ENCODE measurements at places on chromosomes 13 and 19.

- DNase-seq = peak; percentile 59
These were observed 3.9 kb downstream of the MIDN start for GRCh38 chr19:1252221-1252820.

GRCh38 chr13:108437496-108437895 lies 168.0 kb downstream of the TNFSF13B start:
- DNase-seq = no peak

DNA sequence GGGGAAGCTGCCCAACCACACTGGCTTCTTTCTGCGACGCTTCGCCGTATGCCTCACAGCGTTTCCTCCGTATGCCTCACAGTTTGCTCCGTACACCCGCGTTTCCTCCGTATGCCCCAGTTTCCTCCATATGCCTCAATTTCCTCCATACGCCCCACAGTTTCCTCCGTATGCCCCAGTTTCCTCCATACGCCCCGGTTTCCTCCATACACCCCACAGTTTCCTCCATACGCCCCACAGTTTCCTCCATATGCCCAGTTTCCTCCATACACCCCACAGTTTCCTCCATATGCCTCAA lies 22.6 kb downstream of the GAS6 start:
- DNase-seq = no peak

DNA sequence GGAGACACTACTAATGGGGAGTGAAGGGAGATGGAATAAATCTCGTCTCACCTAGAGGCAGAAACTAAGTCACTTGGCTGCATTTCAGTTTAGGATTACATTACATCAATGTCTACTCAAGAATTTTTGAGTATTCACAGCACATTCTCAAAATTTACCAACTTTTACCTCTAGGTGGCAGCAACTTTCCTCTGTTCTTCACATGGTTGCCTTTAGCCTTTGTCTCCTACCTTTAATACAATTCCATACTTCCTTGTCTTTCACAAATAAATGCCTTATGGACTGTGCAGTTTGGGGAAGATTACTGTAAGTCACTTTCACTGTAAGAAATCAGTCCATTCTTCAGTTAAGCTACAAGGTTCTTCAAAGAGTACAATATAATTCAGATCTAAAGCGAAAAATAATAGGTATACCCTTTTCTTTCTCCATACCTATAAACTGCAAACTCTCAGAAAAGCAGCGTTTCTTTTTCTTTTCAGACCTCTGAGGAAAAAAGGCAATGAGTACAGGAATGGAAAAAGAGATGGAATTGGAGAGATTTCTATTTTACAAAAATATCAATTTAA lies 379.4 kb downstream of the KLF12 start:
- DNase-seq = peak; percentile 48

GRCh38 chr13:28349907-28350654 lies 144.8 kb downstream of the FLT1 start:
- DNase-seq = no peak

DNA sequence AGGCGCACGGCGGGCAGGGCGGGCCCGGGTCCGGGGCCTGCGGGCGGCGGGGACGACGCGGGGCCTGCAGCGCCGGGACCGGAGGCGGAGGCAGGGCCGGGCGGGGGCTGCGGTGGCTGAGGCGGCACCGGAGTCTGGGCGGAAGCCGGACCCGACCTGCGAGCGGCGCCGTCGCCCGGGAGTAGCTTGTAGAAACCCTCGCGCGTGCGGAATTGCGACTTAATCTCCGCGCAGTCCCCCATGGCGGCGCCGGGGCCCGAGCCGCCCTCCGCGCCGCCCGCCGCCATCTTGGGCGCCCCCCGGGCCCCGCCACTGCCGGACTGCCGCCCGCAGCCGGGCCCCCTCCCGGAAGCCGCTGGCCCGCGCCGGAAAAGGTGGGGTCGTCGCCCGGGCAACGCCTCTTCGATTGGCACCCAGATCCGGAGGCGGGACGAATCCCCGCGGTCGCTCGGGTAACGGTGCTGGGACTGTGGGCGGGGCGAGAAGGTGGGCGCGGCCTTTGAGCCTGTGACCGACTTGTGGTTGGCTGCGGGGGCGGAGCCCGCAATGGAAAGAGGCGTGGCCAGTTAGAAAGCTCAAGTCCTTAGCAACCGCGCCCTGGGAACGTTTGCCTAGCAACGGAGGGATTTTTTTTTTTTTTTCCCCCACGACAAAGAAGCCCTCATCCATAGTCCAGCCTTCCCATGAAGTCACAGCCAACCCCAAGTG lies at the start of gene DMWD:
Gene DMWD (minus strand): TSS at position 376 of the 708 bp plus-strand sequence. CDS start 89 bp downstream, at position 287.
- peak; percentile 100 for DNase-seq

DNA sequence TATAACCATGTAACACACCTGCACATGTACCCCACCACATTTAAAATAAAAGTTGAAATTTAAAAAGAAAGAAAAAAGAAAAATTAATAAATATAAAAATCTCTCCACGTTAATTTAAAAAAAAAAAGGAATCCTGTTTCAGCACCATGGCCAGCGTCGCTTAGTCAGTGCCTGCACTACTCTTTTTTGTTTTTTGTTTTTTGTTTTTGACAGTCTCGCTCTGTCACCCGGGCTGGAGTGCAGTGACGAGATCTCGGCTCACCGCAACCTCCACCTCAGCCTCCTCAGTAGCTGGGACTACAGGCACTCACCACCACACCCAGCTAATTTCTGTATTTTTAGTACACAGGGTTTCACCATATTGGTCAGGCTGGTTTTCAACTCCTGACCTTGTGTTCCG lies 835.9 kb downstream of the UQCRFS1 start:
- no peak for DNase-seq

GRCh38 chr19:38125238-38125637 lies 98.8 kb downstream of the DPF1 start:
- no peak for DNase-seq

- no peak for DNase-seq
These were observed 24.1 kb upstream of the AKAP11 start for GRCh38 chr13:42247883-42248282.

GRCh38 chr19:3183721-3184641 lies 1.7 kb upstream of the NCLN start:
- DNase-seq = no peak

DNA sequence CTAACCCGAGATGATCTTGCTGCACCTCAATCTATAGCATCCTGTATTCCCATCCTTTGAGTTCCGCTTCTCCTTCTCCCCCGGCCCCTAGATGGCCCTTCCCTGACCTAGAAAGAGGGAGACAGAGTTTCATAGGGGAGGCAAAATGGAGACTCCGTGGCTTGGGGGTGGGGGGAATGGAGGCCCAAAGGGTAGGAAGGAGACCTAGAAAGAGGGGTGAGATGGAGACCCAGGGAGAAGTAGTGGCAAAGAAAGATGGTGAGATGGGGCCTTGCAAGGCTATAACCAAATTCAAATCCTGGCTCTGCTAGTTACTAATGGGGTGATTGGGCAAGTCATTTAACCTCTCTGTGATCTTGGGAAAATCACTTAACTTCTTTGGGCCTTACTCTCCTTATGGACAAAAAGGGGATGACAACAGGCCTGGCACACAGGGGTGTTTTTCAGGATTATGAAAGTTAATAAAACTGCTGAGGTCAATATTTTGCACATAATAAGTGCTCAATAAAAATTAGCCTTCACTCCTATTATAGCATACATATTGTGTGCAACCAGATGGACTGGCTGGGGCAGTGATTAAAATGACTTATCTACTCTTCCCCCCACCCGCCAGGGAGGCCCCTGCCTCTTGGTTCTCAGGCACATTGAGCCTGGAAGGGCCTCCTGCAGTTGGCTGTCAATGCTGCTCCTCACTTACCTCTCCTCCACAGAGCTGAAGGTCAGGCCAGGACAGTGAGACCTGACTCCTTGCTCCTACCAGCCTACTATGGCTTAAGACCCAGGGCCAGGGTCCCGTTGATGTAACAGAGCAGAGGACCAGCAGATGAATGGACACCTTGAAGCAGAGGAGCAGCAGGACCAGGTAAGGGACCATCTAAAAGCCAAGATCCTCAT lies 633 bp downstream of the SPHK2 start:
- DNase-seq = no peak

GRCh38 chr19:23460656-23461055 lies 65.4 kb upstream of the ZNF91 start:
- DNase-seq = no peak

DNA sequence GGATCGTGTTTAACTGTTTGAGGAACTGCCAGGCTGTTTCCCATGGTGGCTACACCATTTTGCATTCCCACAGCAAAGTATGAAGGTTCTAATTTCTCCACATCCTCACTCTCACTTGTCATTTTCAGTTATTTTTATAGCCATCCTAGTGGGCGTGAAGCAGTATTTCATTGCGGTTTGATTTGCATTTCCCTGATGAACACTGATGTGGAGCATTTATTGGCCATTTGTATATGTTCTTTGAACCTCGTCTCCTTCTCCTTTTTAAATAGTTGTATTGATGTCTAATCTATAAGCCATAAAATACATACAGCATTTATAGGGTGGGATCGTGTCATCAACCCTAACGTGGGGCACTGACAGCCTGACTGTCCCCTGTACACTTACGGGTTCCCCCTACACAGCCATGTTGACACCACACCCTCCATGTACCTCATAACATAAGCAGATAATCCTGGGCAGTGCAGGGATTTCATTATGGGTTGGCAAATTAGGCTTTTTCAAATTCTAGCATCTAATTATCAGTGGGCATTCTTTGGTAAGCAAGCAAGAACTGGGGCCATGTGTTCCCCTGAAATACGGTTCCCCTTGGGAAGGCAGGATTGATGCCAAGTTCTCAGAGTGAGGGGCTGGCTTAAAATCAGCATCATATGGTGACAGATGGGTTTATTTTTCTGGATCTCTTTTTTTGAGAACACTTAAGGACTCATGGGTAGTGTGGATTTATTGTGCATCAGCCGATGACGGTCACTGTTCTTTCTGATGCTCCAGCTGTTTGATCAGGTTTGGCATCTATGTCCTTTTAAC lies 11.6 kb upstream of the ZBTB45 start:
- no peak for DNase-seq

DNA sequence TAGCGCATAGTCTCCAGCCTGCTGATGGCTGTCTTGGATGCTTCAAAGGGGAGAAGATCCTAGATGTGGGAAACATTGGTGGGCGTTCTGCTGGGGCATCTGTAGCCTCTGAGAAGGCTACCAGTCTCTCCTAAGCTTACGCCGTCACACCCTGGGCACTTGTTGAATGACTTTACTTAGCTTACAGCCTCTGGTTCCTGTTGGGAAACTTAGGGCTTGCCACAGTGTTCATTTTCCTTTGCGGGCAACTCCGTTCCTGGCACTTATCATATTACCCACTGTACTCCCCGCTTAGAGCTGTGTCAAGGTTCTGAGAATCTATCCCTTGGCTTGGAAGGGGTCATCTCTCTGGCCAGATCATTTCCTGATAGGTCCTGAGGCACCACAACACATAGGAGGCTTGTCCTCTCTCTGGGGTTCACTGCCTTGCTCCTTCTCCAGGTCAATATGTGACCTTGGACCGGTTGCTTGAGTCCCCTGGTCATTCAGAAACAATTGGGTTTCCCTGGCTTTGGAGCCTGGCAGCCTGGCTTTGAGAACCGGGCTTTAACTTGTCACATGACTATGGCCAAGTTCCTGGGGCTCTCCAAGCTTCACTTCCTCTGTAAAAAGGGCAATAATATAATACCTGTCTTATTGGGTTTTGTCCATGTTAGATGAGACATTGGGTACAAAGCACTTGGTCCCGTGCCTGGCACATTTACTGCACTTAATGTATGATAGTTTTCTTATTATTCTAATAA lies 20.5 kb upstream of the ALOX5AP start:
- no peak for DNase-seq

- no peak for DNase-seq
These were observed 111.5 kb downstream of the DNAJC15 start for GRCh38 chr13:43134868-43135267.

DNA sequence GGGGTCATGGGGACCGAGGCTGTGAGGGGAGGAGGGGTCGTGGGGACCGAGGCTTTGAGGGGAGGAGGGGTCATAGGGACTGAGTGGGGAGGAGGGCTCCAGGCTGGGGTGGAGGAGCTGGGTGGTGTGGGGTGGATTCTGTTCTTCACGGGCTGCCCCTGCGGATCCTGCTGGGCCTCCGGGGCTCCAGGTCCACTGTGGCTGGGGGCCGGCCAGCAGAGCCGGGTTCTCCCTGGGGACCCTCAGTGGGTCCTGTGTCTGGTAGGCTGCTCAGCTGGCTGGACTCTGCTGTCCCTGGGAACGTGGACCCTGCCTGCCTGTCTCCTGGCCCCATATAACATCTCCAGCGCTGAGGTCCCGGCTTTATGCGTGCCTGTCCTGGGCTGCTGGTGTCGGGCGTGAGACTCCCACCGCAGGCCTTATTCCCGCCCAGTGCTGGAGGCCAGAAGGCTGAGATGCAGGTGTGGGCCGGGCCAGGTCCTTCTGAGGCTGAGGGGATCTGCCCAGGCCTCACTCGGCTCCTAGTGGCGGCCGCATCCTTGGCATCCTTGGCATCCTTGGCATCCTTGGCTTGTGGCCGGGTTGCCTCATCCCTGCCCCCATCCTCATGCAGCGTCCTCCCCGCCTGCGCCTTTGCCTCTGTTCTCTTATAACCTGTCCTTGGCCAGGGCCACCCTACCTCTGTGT lies 19.8 kb upstream of the GNA15 start:
- DNase-seq = no peak

GRCh38 chr13:65292488-65292901 lies 1937.6 kb downstream of the PCDH9 start:
- DNase-seq = no peak

DNA sequence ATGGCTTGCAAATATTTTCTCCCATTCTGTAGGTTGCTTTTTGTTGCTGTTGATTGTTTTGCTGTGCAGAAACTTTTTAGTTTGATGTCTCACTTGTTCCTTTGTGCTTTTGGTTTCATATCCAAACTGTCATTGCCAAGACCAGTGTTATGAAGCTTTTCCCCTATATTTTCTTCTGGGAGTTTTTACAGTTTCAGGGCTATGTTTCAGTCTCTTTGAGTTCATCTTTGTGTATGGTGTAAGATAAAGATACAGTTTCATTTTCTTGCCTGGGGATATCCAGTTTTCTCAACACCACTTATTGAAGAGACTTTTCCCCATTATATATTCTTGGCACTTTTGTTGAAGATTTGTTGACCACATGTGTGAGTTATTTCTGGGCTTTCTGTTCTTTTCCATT lies 139.9 kb downstream of the MRPL57 start:
- no peak for DNase-seq

DNA sequence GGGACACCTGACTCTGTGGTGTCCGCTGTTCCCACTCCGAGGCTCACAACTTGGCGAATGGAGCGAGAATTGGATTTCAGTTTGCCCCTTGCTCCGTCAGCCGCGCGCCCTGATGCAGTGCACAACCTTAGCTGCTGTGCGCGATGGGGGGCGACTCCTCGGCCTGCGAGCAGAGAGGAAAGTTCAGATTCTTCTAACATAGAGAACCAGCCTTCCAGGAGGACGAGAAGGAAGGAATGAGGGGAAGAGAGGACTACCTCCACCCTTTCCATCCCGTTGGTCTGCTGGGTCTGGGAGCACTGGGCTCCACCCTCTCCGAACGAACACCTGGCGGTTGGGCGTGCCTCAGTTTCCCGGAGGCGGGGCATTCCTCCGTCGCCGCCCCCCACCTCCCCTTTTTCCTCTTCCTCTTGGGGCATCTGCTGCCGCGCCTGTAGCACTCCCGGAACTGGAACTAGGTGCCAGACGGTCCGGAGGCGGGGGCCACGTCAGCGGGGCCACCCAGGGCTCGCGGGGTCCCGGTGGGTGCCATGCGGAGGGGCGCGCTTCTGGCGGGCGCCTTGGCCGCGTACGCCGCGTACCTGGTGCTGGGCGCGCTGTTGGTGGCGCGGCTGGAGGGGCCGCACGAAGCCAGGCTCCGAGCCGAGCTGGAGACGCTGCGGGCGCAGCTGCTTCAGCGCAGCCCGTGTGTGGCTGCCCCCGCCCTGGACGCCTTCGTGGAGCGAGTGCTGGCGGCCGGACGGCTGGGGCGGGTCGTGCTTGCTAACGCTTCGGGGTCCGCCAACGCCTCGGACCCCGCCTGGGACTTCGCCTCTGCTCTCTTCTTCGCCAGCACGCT lies at the start of gene KCNK6:
Gene KCNK6 (plus strand): TSS at position 425 of the 838 bp plus-strand sequence. CDS start 106 bp downstream, at position 531.
- peak; percentile 53 for DNase-seq
